SK-N-SH (cell line): ENCODE measurements at places on chromosomes 1 and 21. TPM values are rescaled to one million over a fixed set of nuclear protein-coding genes. Genes with fewer than 3 reads are reported as not detected.
A peak's percentile ranks its signal among the peaks of the same experiment; 100 is the strongest.

GRCh38 chr1:26820784-26821269, 5.7 kb upstream of the ZDHHC18 start:
- no peaks in the 10 kb centered on the region; the same call in 1 of the 2 replicates for H3K4me1 ChIP-seq
- no peaks in the 10 kb centered on the region for H3K27me3 ChIP-seq
- no peak overlapping the region for H3K4me3 ChIP-seq
- H3K27ac ChIP-seq: no peak overlapping the region
- DNase-seq: no peak
- no peaks in the 10 kb centered on the region for H3K36me3 ChIP-seq

- H3K4me1 ChIP-seq: no peaks in the 10 kb centered on the region
- no peaks in the 10 kb centered on the region for H3K36me3 ChIP-seq
- H3K27me3 ChIP-seq: peaks cover 7% of the 10 kb centered on the region; the same call in 1 of the 2 replicates
- no peak overlapping the region for H3K4me3 ChIP-seq
- H3K27ac ChIP-seq: no peak overlapping the region
These were observed 53.9 kb downstream of the CASQ2 start for GRCh38 chr1:115714572-115715141.

DNA sequence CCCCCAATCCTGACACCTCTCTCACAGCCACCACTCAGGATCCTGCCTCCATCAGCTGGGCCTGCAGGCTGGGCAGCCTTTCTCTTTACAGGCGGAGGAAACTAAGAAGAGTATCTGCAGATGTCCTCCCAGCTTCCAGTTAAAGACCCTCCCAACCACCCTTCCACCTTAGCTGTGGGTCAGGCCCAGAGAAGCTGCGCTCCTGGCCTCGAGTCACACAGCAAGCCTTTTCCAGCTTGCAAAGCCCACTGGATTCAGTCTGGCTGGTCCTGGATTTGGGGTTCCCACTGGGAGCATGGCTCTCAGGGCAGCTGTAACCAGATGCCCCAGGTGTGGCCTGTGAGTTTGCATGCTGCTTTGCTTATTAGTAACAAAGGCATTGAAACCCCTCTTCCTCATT, 19.9 kb downstream of the KCNQ4 start:
- no peak for DNase-seq
- H3K4me3 ChIP-seq: no peak overlapping the region
- H3K36me3 ChIP-seq: no peaks in the 10 kb centered on the region
- no peaks in the 10 kb centered on the region for H3K27me3 ChIP-seq
- H3K27ac ChIP-seq: no peak overlapping the region
- peaks cover 25% of the 10 kb centered on the region; the same call in 1 of the 2 replicates for H3K4me1 ChIP-seq

GRCh38 chr1:107195476-107195875, 54.6 kb downstream of the NTNG1 start:
- H3K27ac ChIP-seq: no peak overlapping the region
- peaks cover 17% of the 10 kb centered on the region; the same call in 1 of the 2 replicates for H3K4me1 ChIP-seq
- no peak for DNase-seq
- H3K27me3 ChIP-seq: no peaks in the 10 kb centered on the region
- H3K36me3 ChIP-seq: no peaks in the 10 kb centered on the region

DNA sequence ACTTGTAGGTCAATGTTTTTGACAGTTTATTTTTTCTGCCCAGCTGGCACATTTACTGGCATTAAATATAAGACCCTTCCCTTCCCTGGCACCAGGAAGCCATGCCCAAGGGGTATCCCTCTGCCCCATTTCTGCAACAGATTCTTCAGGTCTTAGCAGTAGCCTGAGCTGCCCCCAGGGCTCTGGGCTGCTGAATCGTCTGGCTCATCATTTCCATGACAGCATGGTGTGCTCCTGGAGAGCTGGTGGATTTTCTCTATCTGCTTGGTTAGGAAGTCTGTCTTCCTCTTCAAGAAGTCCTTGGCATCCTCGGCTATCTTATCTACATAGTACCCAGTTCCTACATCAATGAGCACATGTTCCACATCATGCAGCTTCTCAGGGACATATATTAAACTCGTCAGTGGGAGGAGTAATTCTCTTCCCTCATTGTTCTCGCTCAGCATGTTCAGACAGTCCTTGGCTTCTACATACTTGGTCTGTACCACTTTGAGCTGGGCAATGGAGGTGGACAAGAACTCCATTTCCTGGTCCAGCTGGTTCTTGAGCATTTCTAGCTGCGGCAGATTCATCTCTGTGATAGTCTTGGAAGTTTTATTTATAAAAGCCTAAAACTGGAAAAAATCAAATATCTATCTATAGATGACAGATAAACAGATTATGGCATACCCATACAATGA, 23.5 kb downstream of the MIA3 start:
- no peak overlapping the region for H3K4me3 ChIP-seq
- no peaks in the 10 kb centered on the region for H3K27me3 ChIP-seq
- peaks cover 21% of the 10 kb centered on the region for H3K36me3 ChIP-seq
- H3K27ac ChIP-seq: no peak overlapping the region

GRCh38 chr1:48208251-48208650, 14.3 kb upstream of the SLC5A9 start:
- H3K27me3 ChIP-seq: peaks cover 4% of the 10 kb centered on the region; the same call in 1 of the 2 replicates
- no peaks in the 10 kb centered on the region for H3K36me3 ChIP-seq
- no peaks in the 10 kb centered on the region for H3K4me1 ChIP-seq
- no peak overlapping the region for H3K27ac ChIP-seq

GRCh38 chr21:41845310-41846032, 33.7 kb downstream of the PRDM15 start:
- peaks cover 13% of the 10 kb centered on the region for H3K36me3 ChIP-seq
- H3K4me3 ChIP-seq: no peak overlapping the region
- no peak for DNase-seq
- H3K4me1 ChIP-seq: peaks cover 3% of the 10 kb centered on the region; the same call in 1 of the 2 replicates
- H3K27ac ChIP-seq: no peak overlapping the region
- no peaks in the 10 kb centered on the region for H3K27me3 ChIP-seq

DNA sequence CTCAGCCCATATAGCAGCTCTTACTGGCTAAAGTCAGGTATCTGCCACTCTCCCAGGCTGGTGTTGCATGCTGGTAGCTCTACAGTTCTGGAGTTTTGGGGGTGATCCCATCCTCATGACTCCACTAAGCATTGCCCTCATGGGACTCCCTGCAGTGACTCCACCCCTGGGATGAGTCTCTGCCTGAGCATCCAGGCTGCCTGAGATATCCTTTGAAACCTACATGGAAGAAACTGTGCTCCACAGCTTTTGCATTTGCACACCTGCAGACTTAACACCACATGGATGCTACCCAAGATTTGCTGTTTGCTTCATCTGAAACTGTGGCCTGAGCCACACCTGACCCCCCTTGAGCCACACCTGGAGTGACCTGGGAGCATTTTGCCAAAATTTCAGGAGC, 226.4 kb downstream of the C1orf94 start:
- H3K36me3 ChIP-seq: no peaks in the 10 kb centered on the region
- no peaks in the 10 kb centered on the region for H3K4me1 ChIP-seq
- H3K27ac ChIP-seq: no peak overlapping the region
- no peaks in the 10 kb centered on the region for H3K27me3 ChIP-seq
- H3K4me3 ChIP-seq: no peak overlapping the region
- no peak for DNase-seq

DNA sequence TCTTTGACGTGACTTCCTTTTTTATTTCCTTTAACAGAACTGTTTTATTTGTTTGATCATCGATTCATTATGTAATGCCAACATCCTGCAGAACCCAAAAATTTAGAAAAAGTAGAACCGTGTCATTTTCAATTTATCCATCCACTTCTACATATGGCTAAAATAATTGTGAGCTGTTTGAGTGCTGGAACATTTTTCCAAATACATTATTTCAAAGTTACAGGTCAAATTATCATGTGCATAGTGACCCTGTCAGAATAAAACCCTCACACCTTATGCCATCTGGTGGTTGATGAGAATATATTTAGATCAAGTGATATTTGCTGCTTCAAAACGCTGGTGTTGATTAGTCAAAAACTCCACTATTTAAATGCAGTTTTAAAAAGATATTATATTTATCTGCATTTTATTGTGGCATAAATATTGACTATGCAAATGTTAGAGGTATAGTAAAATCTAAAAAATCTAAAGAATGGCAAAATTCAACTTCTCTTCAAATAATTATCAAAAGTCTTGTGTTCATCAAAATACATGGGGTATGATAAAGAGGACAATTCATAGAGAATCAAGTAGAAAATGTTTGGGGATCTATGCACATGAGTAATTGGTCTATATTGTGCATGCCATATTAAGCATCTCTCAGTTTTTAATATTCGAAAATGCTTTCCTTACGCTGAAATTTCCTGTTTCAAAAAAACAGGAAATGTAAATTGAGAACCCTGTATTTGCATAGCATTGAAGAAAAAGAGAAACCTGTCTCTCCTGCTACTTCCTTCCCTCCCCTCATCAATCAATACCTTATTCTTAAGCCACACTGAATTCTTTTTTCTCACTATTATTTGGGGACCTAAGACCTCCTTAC, 39.7 kb downstream of the UBE2U start:
- H3K4me1 ChIP-seq: peaks cover 10% of the 10 kb centered on the region; the same call in 1 of the 2 replicates
- H3K36me3 ChIP-seq: no peaks in the 10 kb centered on the region
- 0 out of 2 replicates have a peak overlapping the region, but pooled peaks have one; percentile 1 for H3K4me3 ChIP-seq
- H3K27ac ChIP-seq: peak overlapping the region; percentile 91

GRCh38 chr1:88753506-88753905, 69.4 kb downstream of the PKN2 start:
- H3K4me1 ChIP-seq: no peaks in the 10 kb centered on the region
- no peak overlapping the region for H3K4me3 ChIP-seq
- no peaks in the 10 kb centered on the region for H3K27me3 ChIP-seq
- peaks cover 6% of the 10 kb centered on the region for H3K36me3 ChIP-seq
- no peak overlapping the region for H3K27ac ChIP-seq

DNA sequence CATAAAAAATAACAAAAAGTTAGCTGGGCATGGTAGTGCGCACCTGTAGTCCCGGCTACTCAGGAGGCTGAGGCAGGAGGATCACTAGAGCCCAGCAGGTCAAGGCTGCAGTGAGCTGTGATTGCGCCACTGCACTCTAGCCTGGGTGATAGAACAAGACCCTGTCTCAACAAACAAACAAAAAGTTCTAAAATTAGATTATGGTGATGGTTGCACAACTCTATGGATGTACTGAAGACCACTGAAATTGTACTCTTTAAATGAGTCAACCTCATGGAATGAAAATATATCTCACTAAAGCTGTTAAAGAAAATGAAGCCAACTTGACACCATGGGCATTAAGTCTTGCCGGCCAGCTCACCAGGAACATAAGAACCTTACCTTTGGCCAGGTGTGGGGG, 9.1 kb downstream of the MRAP start:
- H3K4me1 ChIP-seq: no peaks in the 10 kb centered on the region
- H3K36me3 ChIP-seq: peaks cover 34% of the 10 kb centered on the region
- no peaks in the 10 kb centered on the region for H3K27me3 ChIP-seq

DNA sequence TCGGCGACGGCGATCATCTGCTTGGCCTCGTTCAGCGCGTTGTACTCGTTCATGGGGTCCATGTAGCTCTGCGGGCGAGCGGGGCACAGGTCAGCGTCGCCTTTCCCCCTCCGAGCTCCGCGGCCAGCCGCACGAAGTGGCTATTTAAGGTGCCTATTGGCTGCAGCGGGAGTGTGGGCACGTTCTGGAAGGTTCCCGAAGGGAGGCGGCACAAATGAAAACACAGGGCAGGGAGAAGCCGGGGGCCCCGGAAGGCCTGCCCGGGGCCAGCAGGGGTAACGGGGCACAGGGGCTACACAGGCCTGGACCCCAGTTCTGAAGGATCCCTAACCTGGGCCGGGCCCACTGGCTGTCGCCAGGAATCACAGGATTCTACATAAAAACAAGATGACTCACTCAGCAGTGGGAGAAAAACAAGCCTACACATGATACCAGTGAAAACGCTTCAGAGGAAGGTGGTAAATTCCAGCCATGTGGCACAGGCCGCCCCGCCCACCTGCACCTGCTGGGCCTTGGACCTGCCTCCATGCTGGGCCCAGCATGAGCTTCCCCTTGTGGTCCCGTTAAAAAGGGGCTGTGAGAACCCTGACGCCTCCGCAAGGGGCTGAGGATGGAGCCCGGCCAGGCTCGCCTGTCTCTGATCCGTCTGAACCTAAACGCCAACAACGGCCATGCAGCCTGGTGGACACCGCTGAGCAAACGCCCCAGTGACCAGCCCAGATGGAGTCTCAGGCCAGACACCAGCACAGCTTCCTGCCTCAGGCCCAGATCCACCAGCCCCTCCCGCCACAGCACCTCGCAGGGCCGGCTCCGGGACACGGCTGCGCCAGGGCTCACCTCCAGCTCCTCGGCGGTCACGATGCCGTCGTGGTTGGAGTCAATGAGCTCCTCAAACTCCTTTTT, 3.9 kb upstream of the TNFRSF4 start:
- no peak overlapping the region for H3K27ac ChIP-seq
- no peak for DNase-seq
- no peak overlapping the region for H3K4me3 ChIP-seq

DNA sequence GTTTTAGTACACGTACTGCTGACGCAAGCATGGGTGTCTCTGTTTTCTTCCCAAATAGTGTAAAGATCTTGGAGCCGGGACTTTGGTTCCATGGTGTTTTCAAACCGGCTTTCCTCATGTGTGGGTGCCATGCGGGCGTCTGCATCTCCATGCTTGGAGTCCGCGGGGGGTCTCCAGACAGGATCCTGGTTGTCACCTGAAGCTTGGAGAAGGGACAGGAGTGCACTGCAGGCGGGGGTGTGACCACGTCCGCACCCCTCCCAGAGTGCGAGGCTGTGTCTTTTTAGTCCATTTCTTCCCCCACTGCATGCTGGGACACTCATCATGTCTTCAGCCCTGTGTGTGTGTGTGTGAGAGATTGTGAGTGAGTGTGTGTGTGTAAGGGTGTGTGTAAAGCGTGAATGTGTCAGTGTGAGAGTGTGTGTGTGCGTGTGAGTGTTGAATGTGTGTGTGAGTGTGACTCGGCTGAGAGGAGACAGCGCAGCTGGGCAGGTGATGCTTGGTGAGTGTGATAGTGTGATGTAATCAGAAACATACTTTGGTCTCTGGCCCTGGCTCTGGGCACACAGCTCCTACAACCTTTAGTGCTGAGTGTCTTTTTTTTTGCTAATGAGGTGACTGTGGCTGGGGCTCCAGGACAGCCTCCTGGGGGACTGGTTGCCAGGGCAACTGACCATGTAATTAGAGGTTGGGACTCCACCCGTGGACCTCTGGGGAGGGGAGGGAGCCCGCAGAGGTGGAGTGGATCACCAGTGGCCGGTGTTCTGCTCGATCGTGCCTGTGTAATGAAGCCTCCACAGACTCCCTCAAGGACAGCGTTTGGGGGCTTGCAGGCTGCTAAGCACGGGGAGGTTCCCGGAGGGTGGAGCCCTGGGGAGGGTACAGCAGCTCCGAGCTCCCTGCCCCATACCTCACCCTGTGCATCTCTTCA, 55.1 kb downstream of the AGPAT3 start:
- peaks cover 5% of the 10 kb centered on the region; the same call in 1 of the 2 replicates for H3K36me3 ChIP-seq
- no peaks in the 10 kb centered on the region for H3K27me3 ChIP-seq
- H3K4me1 ChIP-seq: no peaks in the 10 kb centered on the region
- H3K4me3 ChIP-seq: no peak overlapping the region

DNA sequence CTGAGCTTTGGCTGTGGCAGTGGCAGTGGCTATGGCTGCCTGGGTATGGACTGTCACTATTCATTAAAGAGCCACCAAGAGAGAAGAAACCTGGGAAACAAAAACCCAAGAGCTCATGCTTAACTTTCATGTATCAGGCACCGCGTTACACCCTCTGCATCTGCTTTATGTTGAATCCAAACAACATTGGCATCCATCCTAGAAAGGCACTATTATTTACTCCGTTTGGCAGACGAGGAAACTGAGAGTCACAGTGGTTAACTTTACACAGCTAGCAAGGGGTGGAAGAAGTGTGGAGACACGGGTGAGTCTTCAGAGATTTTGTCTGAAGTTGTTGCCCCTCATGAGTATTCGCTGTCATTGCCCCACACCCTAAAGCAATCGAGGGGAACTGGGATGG, 63.8 kb downstream of the PLXNA2 start:
- no peak overlapping the region; the same call in 1 of the 2 replicates for H3K27ac ChIP-seq
- no peak overlapping the region for H3K4me3 ChIP-seq
- H3K36me3 ChIP-seq: peaks cover 11% of the 10 kb centered on the region; the same call in 1 of the 2 replicates
- no peak for DNase-seq

RHCE gene
- 0.54 and 0.57 TPM in 2 replicates for polyA plus RNA-seq

MYBPH gene
- polyA plus RNA-seq: 0.12 TPM in 1 of 2 replicates, not detected in the other

NRIP1 gene
- 0.02 and 0.05 TPM in 2 replicates for polyA plus RNA-seq

PPFIA4 gene
- 4.4 and 5.5 TPM in 2 replicates for polyA plus RNA-seq

ELF3 gene
- polyA plus RNA-seq: 0.10 and 0.11 TPM in 2 replicates

GJA9 gene
- polyA plus RNA-seq: not detected in 2 replicates
